HTR-8/SVneo (cell line): ENCODE measurements at places on chromosomes 12 and 14.

DNA sequence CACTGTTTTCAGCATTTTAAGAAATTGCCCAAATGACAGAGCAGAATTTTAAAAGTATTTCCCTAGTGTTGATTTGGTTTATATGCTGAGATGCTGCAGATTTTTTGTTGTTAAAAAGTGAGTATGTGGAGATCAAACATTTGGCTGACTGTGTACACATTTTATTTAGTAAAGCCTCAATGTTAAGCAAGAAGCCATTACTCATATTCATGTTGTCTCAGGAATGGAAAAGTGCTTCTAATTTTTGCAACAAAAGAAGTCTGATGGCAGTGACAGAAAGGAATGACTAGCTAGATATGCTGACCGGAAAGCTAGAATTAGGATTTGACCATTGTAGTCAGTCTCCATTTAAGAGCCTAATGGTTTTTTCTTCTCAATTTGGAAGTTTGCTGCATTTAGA, 22.5 kb downstream of the SLC38A6 start:
- no peak for DNase-seq

- no peak for DNase-seq
Observed at GRCh38 chr12:62737188-62737587, 197.8 kb downstream of the PPM1H start.

DNA sequence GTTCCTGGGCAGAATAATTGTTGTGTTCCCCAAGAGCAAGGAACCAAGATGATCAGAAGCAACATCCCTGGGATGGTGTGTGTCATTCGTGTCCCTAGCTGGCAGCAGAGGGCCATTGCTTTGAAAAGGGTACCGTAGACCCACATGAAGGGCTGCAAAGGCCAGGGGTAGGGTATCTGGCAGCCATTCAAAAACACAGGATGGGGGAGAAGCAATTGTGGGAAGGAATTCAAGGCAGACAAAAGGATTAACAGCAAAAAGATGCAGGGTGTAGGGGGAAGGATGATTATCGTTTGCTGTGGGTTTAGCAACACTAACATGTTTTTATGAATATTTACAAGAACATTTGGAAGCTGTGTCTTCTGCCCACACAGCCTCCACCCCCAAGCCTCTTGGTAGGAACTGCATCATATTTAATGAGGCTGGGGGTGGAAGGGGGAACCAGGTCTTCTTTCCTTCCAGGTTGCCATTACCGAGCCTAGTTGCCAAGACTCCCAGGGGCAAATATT, 169.0 kb upstream of the G2E3 start:
- DNase-seq = no peak

- no peak for DNase-seq
Observed at GRCh38 chr14:62369919-62370560, 607.8 kb downstream of the SNAPC1 start.

DNA sequence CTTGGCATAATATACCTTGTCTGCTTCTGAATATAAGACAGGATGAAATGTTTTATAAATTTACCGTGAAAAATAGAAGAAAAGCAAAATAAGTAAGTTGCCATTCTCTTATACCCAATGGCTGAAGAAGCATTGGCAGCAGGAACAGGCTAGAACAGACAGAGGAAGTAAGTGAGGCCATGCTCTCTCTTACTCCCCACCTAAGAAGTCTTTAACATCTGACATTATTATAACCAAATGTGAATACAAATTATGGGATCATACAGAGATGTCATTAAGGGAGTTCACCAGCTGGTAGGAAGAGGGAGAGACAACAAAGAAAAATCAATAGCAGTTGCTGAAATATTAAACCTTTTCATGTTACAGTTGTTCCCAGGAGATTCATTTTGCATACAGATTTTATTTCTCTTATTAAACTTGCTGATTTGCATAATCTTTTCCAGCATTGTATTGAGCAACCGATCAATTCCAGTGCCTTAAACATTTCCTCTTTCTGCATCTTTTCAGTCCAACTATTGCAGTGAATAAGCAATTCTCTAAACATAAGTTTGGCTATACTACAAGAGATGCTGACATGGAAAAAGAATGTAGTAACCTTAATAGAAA, 270.6 kb downstream of the SLC6A15 start:
- DNase-seq = no peak

- no peak for DNase-seq
Observed at GRCh38 chr14:93969082-93969828, 7.1 kb downstream of the ASB2 start.

DNA sequence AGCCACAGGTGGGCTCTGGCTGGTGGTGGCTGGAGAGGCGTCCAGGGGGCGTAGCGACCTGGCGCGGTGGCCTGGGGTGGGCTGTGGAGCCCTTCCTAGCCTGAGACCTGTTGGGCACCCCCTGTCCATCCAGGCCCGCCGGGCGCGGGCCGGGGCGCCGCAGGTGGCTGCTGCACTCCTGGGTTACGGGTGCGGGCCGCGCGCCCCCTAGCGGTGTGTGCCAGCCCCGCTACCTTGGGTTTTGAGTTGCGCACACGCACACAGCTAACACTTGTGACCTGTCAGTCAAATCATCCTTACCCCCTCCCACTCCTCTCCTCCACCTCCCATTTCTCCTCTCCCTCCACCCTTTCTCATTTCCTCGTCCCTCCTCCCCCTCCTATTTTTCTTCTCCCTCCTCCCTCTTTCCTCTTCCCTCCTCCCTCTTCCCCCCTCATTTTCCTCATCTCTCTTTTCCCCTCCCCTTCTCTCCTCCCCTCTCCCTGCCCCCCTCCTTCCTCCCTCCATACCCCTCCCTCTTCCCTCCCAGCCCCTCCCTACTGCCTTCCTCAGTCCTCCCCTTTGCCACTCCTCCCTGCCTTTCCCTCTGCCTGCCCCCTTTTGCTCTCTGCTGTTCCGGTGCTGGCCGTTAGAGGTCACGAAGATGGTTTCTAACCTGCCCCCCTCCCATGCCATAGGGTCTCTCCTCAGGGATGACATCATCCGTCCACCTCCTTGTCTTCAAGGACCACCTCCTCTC, 2.3 kb downstream of the MEG3 start:
- no peak for DNase-seq

DNA sequence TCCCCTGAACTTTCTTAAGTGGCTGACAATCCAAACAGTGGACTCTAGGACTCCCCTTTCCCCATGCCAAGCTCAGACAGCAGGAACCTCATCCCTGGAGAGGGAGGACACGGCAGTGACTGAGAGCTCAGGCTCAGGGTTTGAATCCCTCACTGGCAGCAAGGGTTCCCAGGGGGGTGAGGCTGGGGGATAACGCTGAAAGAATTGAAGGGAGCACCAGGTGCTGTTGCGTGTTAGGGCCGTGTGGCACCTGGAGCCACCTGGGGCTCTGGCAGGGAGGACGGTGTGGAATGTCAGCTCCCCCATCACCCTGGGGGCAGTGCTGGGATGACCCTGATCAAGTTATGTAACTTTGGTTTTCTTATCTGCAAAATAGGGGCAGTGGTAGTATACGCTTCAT, 40.1 kb downstream of the ANO2 start:
- DNase-seq = no peak

- DNase-seq = no peak
Observed at GRCh38 chr12:41221491-41221890, 33.4 kb downstream of the PDZRN4 start.
